DMS53 (cell line): ENCODE measurements at places on chromosomes 5 and 9.
A peak's percentile ranks its signal among the peaks of the same experiment; 100 is the strongest.

- no peak for DNase-seq
Measured at GRCh38 chr5:116370886-116371285, 203.7 kb downstream of the SEMA6A start.

GRCh38 chr5:151678713-151679112, 8.0 kb downstream of the SPARC start:
- DNase-seq, result no peak

DNA sequence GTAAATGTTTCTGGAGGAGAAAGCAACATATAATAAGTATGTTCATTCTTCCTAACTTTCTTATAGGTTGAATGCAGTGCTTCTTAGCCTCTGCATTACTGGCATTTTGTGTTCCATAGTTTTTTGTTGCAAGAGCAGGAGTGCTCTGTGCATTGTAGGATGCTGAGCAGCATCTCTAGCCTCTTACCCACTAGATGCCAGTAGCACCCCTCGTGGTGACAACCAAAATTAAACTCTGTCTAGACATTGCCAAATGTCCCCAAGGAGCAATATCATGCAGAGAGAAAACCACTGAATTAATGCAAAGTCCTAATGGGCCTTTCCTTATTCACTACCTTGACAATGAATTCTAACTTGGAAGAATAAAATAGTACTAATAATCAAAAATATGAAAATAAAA, 147.0 kb downstream of the GLIS3 start:
- no peak for DNase-seq

DNA sequence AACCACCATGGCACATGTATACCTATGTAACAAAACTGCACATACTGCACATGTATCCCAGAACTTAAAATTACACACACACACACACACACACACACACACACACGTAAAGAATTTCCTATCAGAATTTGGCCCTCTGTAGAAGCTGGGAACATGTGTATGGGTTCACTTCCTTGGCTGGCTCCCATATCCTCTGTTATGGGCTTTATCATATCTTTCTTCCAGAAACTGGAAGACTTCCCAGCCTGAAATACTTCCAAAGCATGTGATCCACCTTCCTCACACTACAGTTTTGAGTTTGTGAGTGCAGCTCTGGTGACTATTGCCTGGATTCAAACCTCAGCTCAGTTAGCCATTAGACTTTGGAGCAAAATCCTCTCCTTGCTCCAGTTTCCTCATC, 78.6 kb upstream of the GDNF start:
- DNase-seq, result no peak

DNA sequence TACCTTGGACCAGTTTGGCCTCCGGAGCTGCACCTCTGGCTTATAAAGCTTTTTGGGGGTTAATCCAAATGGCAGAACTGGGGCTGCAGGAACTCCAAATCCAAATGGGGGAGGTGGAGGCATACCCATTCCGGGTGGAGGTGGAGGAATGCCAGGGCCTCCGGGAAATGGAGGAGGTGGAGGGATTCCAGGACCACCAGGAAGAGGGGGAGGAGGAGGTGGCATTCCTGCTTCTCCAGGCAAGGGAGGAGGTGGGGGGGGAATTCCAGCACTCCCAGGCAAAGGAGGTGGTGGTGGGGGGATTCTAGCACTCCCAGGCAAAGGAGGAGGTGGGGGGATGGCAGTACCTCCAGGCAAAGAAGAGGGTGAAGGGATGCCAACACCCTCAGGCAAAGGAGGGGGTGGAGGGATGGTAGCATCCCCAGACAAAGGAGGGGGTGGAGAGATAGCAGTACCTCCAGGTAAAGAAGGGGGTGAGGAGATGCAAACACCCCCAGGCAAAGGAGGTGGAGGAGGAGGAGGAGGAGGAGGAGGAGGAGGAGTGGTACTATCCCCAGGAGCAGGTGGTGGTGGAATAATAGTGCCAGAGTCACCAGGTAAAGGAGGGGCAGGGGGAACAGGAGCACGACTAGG, 45.2 kb downstream of the DIAPH1 start:
- no peak for DNase-seq

- peak; percentile 86 for DNase-seq
Measured at GRCh38 chr5:13987843-13988464, 43.5 kb upstream of the DNAH5 start.

DNA sequence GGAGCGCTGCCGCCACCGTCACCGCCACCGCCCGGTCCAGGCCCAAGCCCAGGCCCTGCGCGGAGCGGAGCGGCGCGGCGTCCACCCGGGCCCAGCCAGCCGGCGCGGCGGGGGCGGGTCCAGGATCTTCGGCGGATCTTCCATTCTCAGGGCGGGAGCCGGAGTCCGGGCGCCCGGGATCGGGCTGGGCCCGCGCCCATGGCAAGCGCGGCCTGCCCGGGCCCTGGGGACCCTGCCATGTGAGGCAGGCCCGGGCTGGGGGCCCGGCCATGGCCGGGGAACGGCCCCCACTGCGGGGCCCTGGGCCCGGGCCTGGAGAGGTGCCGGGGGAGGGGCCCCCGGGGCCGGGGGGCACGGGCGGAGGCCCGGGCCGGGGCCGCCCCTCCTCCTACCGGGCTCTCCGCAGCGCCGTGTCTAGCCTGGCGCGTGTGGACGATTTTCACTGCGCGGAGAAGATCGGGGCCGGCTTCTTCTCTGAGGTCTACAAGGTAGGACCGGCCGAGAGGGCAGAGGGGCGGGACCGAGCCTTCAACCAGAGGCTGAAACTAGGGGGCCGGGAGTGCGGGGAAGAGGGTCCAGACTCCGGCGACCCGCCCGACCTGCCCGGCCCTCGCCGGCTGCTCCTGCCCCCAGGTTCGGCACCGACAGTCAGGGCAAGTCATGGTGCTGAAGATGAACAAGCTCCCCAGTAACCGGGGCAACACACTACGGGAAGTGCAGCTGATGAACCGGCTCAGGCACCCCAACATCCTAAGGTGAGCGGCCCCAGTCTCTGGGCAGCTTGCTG, 482 bp downstream of the TESK1 start:
- DNase-seq, result peak; percentile 77

DNA sequence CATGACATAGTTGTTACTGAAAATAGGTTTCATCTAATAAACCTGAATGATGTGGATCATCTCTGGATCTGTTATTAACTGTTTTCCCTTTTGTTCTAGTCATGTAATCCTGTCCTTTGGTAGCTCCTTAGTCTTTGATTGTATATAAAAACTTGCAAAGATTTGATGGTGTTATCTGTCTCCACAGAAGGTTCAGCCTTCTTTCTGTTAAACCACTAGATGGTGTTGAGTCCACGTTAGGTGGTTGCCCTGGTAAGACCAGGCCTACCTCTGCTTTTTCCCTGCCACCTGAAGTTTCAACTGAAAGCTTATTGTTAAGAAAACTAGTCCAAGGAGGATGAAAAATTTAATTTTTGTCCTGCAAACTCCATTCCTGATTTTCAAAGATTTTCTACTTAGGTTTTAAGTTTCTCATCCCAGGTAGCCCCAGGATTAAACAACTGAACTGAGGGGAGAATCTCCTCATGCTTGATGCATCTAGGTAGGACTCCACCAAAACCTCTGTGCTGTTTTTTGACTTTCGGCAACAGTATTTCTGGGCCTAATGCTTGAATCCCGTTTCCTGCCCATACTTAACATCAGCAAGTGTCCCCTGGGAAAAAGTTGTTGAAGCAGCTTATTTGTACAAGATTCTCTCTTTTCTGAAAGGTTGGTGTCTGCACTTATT, 68.5 kb downstream of the RICTOR start:
- peak; percentile 9 for DNase-seq

DNA sequence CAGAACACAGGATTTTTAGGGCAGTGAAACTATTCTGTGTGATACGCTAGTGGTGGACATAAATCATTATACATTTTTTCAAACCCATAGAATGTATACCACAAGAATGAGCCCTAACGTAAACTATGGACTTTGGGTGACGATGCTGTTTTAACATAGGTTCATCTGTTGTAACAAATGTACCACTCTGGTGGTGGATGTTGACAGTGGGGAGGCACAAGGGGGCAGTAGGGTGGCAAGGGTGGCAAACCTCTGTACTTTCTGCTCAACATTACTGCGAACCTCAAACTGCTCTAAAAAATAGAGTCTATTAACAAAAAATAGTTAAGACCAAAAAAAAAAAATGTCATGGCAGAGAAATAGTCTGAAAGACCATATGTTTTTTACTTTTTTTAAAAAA, 9.1 kb upstream of the MVB12B start:
- peak; percentile 13 for DNase-seq

DNA sequence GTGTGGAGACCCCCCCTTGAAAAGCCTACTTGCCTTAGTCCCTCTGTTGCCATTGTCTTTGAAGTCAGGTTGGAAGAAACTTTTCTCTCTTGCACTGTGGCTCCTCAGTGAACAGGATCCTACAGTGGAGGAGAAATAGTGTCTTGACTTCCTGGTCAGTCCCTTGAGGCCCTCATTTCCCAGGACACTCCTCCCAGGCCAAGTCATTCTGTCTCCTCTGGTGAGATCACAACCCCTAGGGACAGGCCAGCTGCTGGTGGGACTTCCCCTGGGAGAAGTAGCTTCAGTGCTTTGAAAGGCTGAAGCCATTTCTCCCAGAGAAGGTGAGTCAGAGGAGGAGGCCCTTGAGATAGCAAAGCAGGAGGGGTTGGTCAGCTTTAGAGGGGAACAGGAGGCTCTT, 10.1 kb upstream of the GRIA1 start:
- peak; percentile 58 for DNase-seq

GRCh38 chr5:150411245-150411979, 1.3 kb downstream of the CD74 start:
- peak; percentile 49 for DNase-seq

DNA sequence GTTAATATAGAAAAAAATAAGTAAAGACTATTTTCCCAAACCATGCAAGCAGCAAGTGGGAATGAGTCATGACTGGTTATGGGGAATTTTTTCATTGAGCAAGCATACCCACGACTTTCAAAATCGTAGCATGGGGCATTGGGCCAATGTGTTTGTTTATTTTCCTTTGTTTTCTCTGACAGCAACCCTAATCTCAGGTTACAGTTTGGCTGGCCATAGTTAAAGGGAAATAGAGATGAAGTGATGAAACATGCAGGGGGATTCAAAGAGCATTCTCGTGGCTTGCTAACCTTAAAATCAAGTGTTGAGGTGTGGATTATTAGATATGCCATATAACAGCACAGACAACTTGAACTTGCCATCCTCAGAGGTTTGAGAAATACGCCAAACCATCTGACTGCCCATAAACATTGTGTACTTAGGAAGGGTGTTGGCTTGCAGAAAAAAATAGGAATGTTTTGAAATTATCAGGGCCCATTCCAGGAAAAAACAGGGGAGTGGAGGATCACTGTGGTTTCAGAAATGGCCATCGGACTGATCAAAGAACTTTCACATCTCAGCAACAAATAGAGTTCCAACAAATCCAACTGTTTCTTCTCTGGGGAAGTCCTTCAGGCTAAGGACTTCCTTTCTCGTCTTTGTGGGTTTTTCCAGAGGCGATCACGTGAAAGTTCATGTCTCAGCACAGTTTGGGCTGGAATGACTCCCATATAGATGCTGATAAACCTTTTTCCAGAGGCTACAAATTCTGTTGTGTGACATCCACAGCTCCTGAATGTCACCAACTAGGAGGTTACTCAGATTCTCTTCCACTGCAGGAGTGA, 259.1 kb downstream of the SYK start:
- DNase-seq, result peak; percentile 79

GRCh38 chr5:54659700-54660131, 142.2 kb downstream of the SNX18 start:
- no peak for DNase-seq

DNA sequence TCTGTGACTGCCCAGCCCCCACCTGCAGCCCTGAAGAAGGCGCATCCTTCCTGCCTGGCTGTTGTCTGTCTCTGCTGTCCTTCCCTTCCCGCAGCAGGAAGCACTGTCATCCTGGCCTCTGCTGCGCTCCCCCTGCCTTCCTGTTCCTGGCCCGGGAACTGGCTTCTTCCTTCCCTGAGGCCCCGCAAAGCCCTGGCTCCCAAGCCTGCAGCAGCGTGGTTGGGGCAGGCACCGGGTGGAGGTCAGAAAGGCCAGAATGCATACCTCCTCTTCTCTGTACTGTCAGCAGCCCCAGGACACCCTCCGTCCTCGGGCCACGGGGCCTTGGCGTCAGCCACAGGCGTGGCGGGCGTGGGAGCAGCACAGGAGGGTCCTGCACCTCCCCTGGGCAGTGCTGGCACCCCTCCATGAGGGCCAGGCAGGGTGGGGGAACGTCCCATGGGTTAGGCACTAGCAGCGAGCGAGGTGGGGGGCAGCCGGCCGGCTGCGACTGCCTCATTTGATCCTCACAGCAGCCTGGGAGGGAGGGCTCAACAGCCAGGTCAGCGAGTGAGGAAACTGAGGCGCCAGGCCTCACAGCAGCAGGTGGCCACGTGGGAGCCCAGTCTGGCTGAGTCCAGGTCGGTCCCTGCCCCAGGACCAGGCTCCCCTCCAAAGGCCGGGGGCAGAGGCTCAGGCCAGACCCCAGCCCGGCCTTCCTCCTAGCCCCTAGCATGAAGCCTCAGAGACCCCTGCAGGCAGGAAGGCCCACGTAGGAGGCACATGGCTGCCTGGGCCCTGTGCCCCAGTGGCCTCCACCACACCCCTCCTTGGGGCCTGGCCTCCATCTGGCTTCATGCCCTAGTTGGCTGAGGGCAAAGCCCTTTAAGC, 9.4 kb downstream of the FLT4 start:
- DNase-seq, result no peak

- no peak for DNase-seq
Measured at GRCh38 chr9:91558879-91559278, 135.2 kb upstream of the NFIL3 start.

DNA sequence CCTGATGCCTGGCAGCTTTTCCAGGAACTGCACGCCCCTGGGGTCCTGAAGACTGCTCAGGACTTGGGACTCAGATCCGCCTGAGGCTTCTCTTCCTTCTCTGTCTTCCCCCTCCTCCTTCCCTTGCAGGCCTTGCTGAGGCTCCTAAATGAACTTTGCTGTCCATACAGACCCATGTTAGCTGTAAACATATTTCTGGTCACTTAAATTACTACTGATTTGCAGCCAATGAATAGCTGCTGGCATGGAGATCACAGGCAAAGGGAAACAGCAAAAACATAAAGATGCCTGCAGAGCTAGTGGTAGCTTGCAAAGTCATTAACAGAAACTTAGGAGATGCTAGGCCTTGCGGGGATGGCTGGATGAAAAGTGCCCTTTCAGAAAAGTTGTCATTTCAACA, 261.9 kb downstream of the GADD45G start:
- DNase-seq, result no peak

- no peak for DNase-seq
Measured at GRCh38 chr5:963673-964531, 44.7 kb upstream of the NKD2 start.

DNA sequence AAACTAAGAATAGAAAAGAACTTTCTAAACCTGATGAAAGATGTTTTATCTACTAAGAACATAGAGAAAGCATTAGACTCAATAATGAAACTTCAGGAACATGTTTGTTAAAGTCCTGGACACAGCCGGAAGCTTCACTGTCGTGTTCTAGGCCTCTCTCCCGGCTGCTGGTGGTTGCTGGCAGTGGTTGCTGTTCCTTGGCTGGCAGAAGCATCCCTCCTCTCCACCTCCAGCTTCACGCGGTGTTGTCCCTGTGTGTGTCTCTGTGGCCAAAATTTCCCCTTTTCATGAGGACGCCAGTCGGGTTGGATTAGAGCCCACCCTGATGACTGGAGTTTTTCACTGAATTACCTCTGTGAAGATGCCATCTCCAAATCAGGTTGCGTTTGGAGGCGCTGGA, 6.5 kb upstream of the MED10 start:
- DNase-seq, result no peak
